Epithelial cell of prostate (primary cell): ENCODE measurements at places on chromosomes 5 and 9.

DNA sequence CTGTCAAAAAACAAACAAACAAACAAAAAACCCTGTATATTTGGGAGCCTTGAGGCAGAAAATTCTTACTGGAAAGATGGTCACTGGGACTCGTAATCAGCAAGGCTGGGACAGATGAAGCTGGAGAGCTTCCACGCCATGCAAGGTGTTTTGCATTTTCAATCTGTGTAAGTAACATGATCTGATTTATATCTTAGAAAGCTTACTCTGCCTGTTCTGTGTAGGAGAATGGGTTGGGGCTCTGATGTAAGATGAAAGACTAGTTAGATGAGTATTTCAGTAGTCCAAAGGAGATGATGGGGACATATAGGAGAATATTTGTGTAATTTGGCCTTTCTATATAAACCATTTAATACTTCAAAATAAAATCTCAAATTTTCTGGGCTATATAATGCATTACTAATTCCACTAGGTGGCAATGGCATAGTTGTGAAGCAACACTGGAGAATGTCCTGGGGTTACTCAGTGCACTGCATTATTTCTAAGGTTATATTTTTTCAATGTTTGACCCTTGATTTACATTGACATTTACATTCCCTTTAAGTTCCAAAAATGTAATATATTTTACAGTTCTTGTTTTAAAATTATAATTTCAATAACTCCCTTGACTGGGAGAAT, 21.9 kb upstream of the FSD1L start:
- no peak for DNase-seq

- peak; percentile 91 for DNase-seq
Observed at GRCh38 chr5:110086658-110087388, 397.1 kb downstream of the MAN2A1 start.

- no peak for DNase-seq
Observed at GRCh38 chr9:95623640-95624039, 106.9 kb upstream of the PTCH1 start.

DNA sequence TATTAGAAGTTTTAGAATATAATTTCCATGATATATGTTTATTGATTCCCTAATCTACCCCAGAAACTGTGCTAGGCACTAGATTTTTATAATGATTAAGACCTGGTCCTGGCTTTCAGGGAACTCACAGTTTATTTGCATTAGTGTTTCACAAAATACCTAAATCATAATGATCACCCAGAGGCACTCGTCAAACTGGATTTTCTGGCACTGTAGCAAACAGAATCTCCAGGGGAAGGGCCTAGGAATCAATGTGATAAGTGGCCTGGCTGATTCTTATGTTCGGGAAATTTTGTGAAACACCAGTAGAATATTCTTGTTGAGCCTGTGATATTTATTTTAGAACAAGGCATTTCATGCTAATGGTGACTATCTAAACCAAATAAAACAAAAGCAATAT, 37.4 kb upstream of the SRP19 start:
- no peak for DNase-seq

GRCh38 chr9:110276781-110277180, 20.5 kb upstream of the TXN start:
- DNase-seq, result no peak

GRCh38 chr9:127693143-127693542, 13.6 kb upstream of the CFAP157 start:
- DNase-seq, result no peak
